ENCODE measurements at places on chromosomes 4 and X. TPM values are rescaled to one million over a fixed set of nuclear protein-coding genes. Genes with fewer than 3 reads are reported as not detected.

- DNase-seq: peak; percentile 49
These were observed 26.2 kb downstream of the LIN54 start for GRCh38 chr4:82984459-82984858.

DNA sequence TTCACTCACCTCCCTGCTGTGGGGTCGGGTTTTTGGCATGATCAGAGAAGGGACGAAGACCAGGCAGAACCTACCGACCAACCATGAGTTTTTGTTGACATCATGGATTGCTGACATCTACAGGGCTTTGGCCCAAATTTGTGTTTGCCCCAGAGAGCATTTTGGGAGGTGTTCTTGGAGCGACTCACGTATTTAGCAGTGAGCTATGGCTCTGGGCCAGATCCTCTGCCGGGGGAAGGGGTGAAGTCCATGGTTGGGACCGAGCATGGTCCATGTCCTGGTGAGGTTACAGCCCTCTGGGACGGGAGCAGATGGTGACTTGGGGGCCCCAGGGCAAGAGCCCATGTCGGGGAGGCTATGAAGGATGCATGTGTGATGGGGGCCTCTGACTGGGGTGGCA is 17.4 kb downstream of the SORCS2 start:
- DNase-seq: no peak

Gene KCTD8
- not detected for total RNA-seq

GRCh38 chr4:111991797-111992196 is 153.5 kb upstream of the FAM241A start:
- DNase-seq: peak; percentile 87

Gene MAGEB1
- total RNA-seq: not detected

DNA sequence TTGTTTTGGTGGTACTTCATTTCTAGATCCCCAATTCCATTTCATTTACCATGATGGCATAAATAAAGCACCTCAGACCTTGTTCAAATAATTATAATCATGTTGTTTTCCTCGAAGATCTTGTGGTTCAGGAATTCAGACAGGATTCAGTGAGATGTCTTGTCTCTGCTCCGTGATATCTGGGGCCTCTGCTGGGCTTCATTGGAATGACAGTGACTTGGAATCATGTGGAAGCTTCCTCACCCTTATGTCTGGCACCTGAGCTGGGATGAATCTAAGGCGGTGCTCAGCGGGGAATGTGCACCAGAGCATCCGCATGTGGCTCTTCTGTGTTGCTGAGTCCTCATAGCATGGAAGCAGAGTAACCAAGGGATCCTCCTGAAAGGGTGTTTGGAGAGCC is 132.2 kb downstream of the VEGFC start:
- DNase-seq: peak; percentile 52

- no peak for DNase-seq
These were observed 99.4 kb upstream of the RASGEF1B start for GRCh38 chr4:81571105-81571504.

- DNase-seq: no peak
These were observed 40.9 kb upstream of the GYPA start for GRCh38 chr4:144181391-144181790.

GRCh38 chr4:120434756-120435155 is 368.1 kb upstream of the MAD2L1 start:
- DNase-seq: no peak

Gene CFAP99
- total RNA-seq: not detected

- DNase-seq: no peak
These were observed 88.4 kb upstream of the STIM2 start for GRCh38 chr4:26772096-26772873.

GRCh38 chrX:96424007-96424406 is 260.6 kb upstream of the DIAPH2 start:
- DNase-seq: no peak

DNA sequence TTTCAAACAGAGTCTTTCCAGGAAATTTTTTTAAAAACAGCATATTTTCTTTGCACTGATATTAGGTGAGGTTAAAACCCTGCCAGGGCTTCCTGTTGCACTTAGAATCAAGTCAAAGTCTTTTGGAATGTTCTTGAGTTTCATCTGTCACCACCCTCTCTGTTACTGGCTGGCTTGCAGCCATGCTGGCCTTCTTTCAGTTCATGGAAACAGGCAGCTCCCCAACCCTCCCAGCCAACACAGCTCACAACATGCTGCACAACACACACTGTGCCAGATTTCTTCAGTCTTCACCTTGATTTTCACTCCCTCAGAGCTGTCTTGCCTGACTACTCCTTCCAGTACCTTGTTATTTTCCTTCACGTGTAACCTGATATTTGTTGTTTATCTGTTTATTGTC is 129.5 kb downstream of the KCNIP4 start:
- no peak for DNase-seq

Gene EXOC1L
- total RNA-seq: not detected

Gene ANK2
- 83.9 TPM for total RNA-seq

Gene TSPAN7
- 1.1 TPM for total RNA-seq

- no peak for DNase-seq
These were observed 33.9 kb downstream of the CASK start for GRCh38 chrX:41889317-41890025.

Gene NAP1L2
- total RNA-seq: 1.2 TPM

Gene PNMA3
- 0.98 TPM for total RNA-seq

Gene ZCCHC12
- not detected for total RNA-seq

Gene MAGED1
- total RNA-seq: 115 TPM

- peak; percentile 61 for DNase-seq
These were observed 919.6 kb upstream of the DIAPH2 start for GRCh38 chrX:95764972-95765451.

Gene NPFFR2
- not detected for total RNA-seq

DNA sequence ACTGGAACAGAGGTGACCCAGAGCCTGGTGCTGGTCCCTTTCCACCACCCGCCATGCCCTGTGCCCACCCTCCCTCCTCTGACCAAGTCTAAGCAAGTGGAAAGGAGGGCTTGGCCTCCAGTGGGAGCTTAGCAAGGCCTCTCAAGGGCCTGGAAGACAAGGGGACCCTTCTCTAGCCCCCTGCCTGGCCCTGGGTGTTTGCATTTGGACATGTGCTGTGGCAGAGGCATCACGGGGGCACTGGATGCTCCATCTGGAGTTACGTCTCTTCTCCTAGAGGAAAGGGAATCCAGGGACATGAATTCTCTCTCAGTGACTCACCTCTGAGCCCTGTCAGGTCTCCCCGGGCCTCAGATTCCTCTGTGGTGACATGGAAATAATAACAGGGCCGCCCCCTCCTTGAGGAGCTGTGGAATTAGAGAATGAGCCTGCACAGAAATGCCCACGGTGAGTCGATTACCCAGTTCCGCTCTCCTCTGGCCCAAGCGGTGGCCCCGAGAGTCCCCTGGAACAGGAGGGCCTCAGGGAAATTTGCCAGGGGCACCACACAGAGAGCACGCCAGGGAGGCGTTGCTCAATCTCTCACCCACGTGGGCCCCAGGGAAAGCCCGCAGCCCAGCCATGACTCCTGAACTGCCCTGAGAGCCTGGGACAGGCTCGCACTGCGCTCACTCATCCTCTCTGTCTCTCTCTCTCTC is 189.6 kb downstream of the BCOR start:
- DNase-seq: no peak

Gene TRIML2
- total RNA-seq: not detected

DNA sequence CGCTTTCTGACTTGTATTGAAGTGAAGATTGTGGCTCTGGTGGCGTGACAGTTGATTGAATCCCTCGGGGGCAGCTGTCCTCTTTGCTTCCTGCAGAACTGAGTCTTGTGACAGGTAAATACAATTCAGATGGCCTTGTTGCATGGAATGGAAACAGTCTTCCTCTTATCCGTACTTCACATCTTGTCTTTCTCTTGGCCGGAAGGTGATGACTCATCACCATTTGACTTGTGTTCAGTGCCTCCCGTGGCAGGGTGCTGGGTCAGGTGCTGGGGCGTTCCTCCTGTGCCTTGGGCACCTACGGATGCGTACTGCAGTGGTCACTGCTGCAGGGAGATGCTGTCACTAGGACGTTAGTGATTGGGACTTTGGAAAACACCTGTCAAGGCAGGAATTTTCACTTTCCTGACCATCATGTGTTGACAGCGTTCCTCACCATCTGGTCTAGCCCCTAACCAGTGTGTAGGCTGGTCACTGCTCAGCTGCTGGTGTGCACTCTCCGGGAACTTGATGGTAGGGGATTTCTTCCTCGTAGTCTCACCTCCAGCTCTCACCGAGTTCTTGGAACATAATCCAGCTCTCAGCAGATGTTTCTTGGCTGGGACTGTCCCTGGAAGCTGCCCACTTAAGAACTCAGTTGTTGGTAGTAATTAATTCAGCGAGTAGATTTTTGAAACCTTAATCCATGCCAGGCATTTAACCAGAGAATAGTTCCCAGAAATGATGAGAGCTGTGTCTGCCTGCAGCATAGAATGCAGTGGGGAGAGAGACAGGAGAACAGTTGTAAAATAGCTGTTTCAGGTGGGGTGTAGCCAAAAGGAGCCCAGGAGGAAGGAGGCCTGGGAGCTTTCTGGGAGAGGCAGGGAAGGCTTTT is 7.2 kb downstream of the TBC1D14 start:
- DNase-seq: peak; percentile 88

GRCh38 chr4:173195109-173195508 is 26.5 kb downstream of the GALNT7 start:
- DNase-seq: no peak

Gene ARMCX2
- total RNA-seq: 40.8 TPM

GRCh38 chrX:123425471-123425870 is 241.4 kb downstream of the GRIA3 start:
- DNase-seq: no peak

DNA sequence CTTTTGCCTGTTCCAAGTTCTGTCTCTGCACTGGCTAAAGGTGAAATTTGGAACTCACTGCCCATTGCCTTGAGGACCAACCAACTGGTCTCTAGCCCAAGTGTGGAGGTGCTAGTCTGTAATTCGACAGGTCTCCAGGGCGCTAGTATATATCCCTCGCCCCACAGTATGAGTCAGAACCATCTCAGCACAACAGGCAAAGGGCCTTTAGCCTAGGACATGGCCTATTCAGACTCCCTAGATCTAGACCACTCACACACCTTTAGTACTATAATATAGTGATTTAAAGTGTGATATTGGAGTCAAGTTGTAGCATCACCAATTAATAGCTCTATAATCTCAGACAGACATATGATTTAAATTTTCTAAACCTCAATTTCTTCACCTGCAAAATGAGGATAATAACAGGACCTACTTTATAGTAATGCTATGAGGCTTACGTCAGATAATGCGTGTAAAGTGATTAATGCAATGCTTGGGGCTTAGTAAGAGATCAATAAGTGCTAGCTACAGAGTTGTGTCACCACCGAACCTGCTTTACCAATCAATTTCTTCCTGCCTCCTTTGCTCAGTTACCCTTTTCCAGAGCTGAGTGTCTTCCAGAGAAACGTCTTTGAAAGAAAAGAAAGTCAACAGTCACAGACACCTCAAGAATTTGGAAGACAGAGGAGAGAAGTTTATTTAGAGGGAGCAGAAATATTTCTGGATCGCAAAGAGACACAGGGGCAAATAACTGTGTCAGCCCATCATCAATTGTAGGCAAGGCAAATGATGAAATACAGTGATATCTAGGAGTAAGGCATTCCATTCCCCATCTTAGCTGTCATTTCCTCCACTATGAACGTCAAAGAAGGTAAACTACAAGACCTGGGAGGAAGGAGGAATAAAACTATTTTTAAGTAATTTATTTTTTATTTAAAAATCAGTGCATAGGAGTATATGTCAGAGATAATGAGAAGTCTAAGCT is 2.3 kb downstream of the NOX1 start:
- DNase-seq: no peak

- peak; percentile 25 for DNase-seq
These were observed 8.1 kb downstream of the CRMP1 start for GRCh38 chr4:5884796-5885195.

- peak; percentile 10 for DNase-seq
These were observed 50.4 kb downstream of the USP11 start for GRCh38 chrX:47283015-47283771.

DNA sequence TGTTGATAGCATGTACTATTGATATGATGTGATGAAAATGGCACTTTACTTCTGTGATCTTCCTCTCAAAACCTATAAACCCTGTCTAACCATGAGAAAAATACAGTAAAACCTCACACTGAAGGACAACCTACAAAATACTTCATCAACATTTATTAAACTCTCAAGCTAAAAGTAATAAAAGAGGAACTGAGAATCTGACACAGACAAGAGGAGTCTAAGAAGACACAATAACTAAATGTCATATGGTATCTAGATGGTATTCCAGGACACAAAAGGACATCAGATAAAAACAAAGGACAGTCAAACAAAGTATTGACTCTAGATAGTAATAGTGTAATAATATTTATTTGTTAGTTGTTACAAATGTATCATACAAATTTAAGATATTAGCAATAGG is 655.3 kb downstream of the SH3BGRL start:
- no peak for DNase-seq

GRCh38 chrX:66994729-66995128 is 355.9 kb upstream of the EDA2R start:
- DNase-seq: no peak

DNA sequence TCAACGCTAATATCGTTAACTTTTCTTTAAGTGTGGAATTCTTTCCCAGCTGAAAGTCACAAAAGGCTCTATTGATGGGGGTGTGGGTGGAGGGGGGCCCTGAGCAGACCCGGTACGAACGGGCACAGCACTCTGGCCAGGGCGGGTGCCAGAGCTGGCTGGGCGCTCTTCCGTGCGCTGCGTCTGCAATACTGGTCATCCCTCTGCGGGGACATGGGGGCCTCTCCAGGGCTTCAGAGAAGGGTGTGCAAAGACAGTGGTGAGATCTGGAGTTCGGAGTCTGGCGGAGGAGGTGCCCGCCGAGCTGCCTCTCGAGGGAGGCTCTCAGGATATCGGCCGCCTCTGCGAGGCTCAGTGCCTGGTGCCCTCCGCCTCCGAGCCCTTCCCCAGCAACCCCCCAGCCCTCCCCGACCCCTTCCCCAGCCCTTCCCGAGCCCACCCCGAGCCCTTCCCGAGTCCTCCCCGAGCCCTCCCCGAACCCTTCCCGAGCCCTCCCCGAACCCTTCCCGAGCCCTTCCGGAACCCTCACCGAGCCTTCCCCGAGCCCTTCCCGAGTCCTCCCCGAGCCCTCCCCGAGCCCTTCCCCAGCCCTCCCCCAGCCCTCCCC is 34.3 kb downstream of the FGFRL1 start:
- DNase-seq: no peak

DNA sequence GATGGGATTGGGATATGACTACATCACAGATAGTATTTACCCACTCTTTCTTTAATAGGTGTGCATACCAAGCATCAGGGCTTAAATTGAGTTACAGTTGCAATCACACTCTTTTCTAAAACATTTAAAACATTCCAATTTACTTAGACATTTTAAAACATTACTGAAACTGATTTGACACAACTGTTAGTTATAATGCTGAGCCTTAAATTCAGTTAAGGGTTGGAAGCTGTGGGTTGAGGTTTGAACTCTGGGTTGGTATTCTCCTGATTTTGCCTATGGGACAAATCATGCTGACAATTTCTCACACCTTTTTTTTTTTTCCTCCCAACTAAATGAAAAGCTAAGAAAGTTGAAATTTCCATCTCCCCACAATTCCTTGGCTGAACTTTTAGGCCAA is 16.3 kb downstream of the SLIT2 start:
- DNase-seq: no peak

- no peak for DNase-seq
These were observed 70.7 kb downstream of the ANKRD50 start for GRCh38 chr4:124641715-124642381.

Gene RXFP1
- 0.24 TPM for total RNA-seq
